ENCODE measurements at places on chromosomes 5 and 9.

DNA sequence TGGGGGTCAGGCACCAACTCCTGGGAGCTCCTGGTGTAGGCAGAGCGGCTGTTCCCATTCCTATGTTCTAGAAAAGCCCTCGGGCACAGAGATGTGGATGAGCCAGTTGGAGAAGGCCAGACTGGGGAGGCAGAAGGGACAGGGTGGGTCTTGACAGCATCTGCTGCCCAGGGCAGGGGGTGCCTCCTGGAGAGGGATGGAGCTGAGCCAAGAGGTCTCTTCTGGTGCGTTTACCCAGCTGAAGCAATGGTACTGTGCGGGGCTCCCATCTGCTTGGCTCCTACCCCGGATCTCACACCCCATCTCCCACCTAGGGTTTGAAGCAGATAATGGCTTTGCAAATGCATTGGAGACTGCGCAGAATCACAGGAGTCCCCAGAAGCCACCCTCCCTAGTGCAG lies 41.3 kb downstream of the SHB start:
- H3K27ac ChIP-seq = no peak overlapping the region
- no peaks in the 10 kb centered on the region for H3K27me3 ChIP-seq
- no peak for DNase-seq
- H3K4me3 ChIP-seq = no peak overlapping the region

DNA sequence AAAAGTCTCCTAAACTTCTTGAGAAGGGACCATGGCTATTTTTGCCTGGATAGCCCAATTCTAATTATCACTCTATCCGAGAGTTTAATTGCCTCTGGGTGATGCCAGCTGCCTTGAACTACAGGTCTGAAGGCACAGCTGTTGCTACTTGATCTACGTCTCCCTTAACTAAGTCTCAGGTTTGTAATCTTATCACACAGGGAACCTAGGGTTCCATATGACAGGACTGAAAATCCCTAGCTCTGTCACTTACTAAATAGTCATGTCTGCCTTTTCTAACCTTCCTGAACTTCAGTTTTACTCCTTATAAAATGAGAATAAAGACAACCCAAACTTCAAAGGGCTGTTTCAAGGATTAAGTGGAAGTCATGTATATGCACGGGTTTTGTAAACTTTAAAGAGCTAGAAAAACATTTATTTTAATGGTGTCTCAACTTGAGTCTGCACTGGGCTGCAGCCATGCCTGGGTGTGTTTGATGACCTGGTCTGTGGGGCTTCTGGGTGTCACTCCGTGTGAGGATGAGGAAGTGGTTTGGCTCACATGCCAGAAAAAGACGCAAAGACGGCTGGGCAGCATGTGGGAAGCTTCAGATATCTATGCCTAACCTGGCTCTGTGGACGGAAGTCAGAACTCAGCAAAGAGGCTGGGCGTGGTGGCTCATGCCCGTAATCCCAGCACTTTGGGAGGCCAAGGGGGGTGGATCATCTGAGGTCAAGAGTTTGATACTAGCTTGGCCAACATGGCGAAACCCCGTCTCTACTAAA lies 129.3 kb upstream of the SLC44A1 start:
- H3K27me3 ChIP-seq = no peaks in the 10 kb centered on the region
- H3K36me3 ChIP-seq = no peaks in the 10 kb centered on the region
- DNase-seq = no peak

DNA sequence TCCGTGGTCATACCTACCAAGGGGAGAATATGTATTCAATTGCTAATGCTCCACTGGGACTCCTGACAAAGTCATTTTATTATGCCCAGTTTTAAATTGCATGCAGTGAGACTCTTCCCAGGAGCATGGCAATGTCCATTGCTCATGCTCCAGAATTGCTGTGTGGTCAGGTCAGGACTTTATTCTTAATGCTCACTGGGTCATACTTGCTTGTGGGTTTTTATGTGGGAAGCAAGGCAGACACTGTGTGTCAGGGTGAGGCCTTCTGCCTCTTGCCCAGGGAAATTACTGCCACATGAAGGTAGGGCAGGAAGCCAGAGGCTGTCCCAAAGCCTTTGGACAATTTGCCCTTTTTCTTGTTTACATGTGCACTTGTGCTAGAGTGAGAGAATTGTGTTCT lies 164.6 kb upstream of the MEF2C start:
- H3K27me3 ChIP-seq = no peaks in the 10 kb centered on the region
- H3K4me3 ChIP-seq = no peak overlapping the region
- no peak for DNase-seq
- H3K27ac ChIP-seq = no peak overlapping the region
- no peaks in the 10 kb centered on the region for H3K4me1 ChIP-seq

DNA sequence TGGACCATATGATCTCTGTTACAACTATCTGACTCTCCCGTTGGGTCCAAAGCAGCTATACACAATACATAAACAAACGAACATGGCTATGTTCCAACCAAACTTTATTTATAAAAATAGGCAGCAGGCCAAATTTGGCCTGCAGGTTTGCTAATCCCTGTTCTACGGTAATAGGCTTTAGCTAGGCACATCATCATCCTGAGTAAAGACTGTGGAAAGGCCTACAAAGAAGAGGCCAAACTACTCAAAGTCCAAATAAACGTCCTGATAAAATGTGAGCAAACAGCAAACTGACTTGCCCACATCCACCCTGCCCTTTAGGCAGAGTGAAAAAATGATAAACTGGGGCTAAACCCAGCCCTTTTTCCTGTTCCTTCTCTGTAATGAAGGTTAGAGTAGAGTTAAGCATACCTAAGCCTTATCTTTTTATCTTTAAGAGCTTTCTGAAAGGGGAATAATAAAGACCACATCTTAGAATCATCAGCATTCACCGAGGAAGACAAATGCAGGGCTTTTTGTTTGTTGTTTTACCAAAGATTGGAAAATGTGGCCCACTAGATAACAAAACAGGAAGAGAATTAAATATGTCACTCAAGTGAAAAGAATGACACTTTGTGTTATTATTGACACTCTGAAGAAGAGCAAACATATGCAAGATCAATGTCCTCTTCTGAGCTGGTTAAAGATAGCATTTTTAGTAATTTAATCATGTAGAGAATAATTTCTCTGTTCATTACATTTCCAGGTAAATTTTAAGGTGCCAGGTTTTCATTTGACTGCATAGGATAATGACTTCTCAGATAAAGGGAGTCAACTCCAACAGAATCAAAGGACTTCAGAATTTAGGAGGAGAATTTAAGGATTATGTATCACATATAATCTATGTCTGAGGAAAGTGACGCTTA lies 160.0 kb upstream of the GNA14 start:
- H3K27ac ChIP-seq = no peak overlapping the region
- no peak overlapping the region for H3K4me3 ChIP-seq
- H3K4me1 ChIP-seq = peaks cover 3% of the 10 kb centered on the region
- H3K27me3 ChIP-seq = no peaks in the 10 kb centered on the region
- no peaks in the 10 kb centered on the region for H3K36me3 ChIP-seq
- no peak for DNase-seq

- H3K36me3 ChIP-seq = no peaks in the 10 kb centered on the region
- no peak for DNase-seq
- H3K4me1 ChIP-seq = no peaks in the 10 kb centered on the region
- no peak overlapping the region for H3K27ac ChIP-seq
- H3K4me3 ChIP-seq = no peak overlapping the region
Measured at GRCh38 chr5:115514220-115514619, 30.4 kb downstream of the FEM1C start.

GRCh38 chr9:2634818-2635217 lies 13.2 kb downstream of the VLDLR start:
- no peaks in the 10 kb centered on the region for H3K27me3 ChIP-seq
- no peak overlapping the region for H3K4me3 ChIP-seq
- no peak for DNase-seq
- peaks cover 10% of the 10 kb centered on the region for H3K4me1 ChIP-seq

DNA sequence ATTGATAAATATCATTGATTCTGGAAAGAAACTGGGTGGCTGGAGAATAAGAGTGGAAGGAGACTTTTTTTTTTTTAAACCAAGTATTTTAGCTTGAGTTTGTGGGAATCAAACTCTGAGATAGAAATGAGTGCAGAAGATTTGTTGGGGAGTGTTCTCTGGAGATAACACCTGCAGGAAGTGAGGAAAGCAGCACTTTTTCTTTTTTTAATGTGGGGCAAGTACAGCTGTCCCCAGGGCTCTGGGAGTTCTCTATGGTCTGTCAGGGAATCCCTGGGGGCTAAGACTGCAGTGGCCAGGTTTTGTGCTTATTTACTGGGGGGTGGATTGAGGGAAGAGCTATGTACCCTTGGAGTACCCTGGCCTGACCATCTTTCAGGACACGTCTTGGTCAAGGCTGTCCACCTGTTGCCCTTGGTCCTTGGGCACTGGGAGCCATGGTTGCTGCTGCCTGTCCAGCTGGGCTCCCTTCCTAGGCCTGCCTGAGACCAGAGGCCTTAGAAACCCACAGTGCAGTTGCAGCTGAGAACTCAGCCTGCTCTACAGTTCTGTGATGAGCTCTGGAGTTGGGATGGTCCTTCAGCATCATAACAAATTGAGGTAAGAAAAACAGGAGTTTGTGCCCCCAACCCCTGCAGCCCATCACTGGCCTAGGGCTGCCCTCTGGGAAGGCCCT lies 85.8 kb downstream of the PHAX start:
- H3K4me3 ChIP-seq = no peak overlapping the region
- H3K27me3 ChIP-seq = no peaks in the 10 kb centered on the region
- no peak for DNase-seq
- H3K27ac ChIP-seq = no peak overlapping the region

- H3K4me3 ChIP-seq = no peak overlapping the region
- no peaks in the 10 kb centered on the region for H3K27me3 ChIP-seq
- H3K36me3 ChIP-seq = no peaks in the 10 kb centered on the region
- H3K27ac ChIP-seq = no peak overlapping the region
Measured at GRCh38 chr9:80062567-80062966, 490.8 kb downstream of the TLE4 start.

DNA sequence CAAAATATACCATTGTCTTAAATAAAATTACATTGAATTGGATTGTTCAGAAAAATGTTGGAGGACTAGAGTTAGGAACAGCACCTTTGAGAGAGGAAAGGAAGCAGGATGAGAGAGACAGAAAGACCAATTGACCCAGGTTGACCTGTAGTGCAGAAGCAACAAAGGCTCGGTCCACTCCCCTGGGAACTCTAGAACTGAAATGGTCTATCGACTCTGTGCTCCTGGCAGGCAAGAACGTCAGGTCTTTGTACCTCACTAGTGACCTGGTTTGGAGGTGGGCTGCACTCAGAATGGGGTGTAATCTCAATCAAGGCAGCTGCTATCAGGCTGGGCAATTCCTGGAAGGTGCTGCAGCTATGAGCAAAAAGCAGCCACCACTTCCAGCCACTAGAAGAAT lies 110.8 kb downstream of the FAM174A start:
- no peak overlapping the region for H3K4me3 ChIP-seq
- no peak overlapping the region for H3K27ac ChIP-seq
- no peak for DNase-seq
- no peaks in the 10 kb centered on the region for H3K27me3 ChIP-seq
- no peaks in the 10 kb centered on the region for H3K36me3 ChIP-seq

All from ovary (tissue), 10 donors.